ENCODE measurements at places on chromosomes 12 and 14.

- no peak for DNase-seq
These were observed 25.7 kb upstream of the TC2N start for GRCh38 chr14:91893007-91893406.

DNA sequence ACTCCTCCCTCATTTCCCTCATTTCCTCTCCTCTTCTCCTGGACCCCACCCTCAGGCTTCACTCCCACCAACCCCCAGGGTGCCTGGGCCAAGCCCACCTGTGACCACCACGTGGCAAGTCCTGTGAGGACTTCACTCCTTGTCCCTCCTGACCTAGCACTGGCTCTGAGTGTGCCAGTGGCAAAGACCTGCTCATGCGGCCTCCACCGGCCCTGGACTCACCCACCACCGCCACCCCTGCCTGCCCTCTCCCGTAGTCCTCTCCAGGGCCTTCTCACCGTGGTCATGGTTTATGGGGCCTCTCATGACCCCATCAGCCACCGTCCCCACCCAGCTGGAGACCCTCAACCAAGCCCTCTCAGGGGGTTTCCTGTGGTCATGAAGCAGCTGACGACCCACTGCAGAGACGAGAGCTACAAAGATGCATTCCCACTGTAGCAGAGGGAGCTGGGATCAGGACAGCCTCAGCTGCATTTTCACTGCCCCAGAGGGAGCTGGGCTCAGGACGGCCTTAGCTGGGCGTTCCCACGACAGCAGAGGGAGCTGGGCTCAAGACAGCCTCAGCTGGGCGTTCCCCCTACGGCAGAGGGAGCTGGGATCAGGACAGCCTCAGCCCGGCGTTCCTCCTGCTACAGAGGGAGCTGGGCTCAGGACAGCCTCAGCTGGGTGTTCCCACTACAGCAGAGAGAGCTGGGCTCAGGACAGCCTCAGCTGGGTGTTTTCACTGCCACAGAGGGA is 3.2 kb upstream of the C14orf180 start:
- DNase-seq, result no peak

DNA sequence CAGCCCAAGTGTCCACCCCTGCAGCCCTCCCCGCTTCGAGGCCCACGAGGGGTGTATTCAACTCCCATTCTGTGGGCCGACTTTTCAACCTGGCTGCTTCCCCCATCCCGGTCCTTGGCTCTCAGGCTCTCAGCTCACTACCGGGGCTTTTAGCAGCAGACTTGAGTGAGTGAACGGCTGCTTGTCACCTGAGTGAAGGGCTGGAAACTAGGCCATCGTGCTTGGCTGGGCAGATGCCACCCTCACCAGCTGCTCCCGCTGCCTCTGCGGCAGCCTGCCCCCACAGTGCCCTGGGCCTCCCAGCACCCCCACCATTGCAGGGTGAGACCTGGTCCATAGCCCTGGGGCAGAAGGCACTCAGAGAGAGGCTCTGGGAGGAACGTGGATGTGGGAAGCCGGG is 59.9 kb downstream of the SLC6A12 start:
- no peak for DNase-seq

GRCh38 chr12:98973395-98973794 is 328.3 kb downstream of the APAF1 start:
- peak; percentile 15 for DNase-seq

- peak; percentile 33 for DNase-seq
These were observed 58.9 kb upstream of the EEA1 start for GRCh38 chr12:92987846-92988621.

GRCh38 chr12:92111256-92111655 is 34.4 kb downstream of the BTG1 start:
- DNase-seq, result no peak

DNA sequence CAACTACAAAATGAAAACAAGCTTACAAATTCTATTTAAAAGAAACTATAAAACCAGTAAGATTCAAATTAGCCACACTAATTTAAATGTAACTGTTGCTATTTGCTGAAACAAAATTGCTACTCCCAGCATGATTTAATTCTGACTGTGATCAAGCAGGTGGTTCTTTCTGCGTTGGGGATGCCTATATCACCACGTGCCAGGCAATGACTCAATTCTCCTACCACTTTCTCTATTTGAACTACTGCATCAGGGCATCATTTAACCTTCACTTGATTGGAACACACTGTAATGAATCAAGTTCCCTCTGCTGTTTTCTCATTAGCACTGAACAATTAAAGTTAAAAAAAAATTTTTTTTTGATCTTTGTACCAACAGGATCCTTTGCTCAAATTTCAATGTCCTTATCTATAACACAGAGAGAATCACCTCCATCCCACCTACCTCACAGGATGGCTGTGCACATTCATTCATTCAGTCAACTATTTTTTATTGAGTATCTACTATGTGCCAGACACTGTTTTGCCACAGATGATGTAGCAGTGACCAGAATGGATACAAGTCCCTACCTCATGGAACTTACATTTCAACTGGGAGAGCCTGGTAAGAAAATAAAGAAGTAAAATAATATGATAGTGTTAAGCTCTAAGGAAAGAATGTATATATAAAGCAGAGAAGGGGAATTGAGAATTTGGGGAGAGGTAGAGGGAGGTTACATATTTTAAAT is 8.0 kb upstream of the ACTN1 start:
- peak; percentile 33 for DNase-seq

DNA sequence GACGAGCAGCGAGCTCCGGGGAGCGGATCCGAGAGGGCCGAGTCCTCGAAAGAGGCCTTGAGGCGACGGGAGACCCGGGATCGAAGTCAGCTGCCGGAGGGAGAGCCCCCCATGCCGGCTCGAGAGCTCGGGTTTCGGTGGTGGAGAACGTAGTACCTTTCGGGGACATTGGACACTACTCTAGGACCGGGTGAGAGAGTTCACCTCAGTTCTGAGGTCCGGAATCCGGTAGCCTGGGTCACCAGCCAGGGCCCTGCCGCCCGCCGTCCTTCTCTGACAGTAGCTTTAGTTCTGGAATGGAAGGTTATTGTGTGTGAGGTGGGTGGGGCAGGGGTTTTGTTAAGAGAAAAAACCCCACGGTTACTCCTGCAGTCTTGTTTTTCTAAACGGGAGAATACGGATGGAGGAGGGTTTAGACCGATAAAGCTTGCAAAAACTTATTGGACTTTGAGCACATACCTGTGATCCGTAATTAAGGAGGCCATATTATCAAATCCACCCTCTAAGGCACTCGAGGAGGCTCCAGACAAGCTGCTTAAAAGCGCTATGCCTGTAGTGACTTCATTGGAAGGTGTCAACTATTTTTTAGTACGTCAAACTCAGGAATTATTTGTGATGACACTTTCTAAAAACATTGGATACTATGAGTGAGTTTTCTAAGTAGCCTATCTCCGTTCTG is 765 bp downstream of the SCYL2 start:
- no peak for DNase-seq

- DNase-seq, result no peak
These were observed 162.4 kb upstream of the NUDT4 start for GRCh38 chr12:93215290-93215678.

- DNase-seq, result peak; percentile 51
These were observed 77.6 kb downstream of the MOK start for GRCh38 chr14:102227184-102227964.

GRCh38 chr14:88233915-88234314 is 89.2 kb downstream of the KCNK10 start:
- peak; percentile 26 for DNase-seq

- DNase-seq, result peak; percentile 50
These were observed 103.5 kb downstream of the FGD4 start for GRCh38 chr12:32502693-32503502.

DNA sequence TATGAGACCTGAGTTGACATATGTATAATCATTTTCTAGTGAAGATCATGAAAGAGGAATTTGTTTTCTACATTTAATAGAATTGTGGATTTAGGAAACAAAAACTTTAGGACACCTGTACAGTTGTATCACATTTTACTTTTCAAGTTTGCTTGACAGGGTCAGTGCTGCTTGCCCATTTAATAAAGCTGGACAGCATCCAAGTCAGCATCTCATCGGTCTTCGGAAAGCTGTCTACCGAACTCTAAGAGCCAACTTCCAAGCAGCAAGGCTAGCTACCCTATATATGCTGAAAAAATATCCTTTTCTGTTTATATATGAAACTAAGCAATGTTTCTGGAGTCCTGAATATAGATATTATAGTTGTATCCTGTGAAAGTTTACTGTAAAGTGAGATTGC is 52.3 kb downstream of the VEZT start:
- DNase-seq, result no peak

GRCh38 chr12:51579321-51579850 is 11.6 kb upstream of the SCN8A start:
- no peak for DNase-seq
